ENCODE measurements at places on chromosomes 5 and 9.
A peak's percentile ranks its signal among the peaks of the same experiment; 100 is the strongest.

GRCh38 chr5:168941901-168942300 is 359.0 kb downstream of the SLIT3 start:
- DNase-seq, result no peak

GRCh38 chr5:78534148-78534904 is 114.2 kb downstream of the LHFPL2 start:
- no peak for DNase-seq

- DNase-seq, result no peak
Observed at GRCh38 chr5:65043843-65044359, 275.2 kb downstream of the CWC27 start.

DNA sequence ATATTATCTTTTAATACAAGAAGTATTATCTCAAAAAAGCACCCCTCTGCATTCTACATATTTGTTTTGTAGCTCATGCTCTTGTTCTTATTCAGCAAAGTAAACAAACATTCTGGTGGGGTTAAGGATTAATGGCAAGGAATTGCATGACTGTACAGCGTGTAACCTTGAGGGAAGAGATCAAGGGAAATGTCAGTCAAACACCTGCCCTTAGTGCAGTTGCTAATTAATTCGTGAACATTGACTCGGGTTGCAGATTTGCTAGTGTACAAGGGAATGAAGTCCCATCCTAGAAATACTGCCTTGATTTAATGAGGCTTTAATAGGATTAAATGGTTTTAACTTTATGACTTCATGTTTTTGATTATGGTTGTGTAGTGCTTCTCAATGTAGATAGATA is 1758.1 kb downstream of the MAT2B start:
- DNase-seq, result no peak

DNA sequence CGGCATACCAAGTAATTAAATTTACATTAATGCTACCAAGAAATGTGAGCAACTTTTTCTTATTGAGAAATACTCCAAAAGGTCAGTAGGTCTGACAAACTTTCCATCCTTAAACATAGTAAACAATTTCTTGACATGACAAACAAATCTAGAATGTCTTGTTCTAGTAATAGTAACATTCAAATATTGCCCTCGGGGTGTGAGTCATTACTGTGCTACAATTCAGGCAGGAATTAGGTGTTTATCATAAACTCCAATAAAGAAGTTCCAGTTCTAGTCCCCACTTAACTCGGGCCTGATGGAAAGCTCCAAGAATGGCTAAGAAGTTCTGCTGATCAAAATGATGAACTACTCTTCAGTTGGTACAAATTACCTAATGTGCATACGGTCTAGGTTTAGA is 235.6 kb upstream of the TUSC1 start:
- no peak for DNase-seq

DNA sequence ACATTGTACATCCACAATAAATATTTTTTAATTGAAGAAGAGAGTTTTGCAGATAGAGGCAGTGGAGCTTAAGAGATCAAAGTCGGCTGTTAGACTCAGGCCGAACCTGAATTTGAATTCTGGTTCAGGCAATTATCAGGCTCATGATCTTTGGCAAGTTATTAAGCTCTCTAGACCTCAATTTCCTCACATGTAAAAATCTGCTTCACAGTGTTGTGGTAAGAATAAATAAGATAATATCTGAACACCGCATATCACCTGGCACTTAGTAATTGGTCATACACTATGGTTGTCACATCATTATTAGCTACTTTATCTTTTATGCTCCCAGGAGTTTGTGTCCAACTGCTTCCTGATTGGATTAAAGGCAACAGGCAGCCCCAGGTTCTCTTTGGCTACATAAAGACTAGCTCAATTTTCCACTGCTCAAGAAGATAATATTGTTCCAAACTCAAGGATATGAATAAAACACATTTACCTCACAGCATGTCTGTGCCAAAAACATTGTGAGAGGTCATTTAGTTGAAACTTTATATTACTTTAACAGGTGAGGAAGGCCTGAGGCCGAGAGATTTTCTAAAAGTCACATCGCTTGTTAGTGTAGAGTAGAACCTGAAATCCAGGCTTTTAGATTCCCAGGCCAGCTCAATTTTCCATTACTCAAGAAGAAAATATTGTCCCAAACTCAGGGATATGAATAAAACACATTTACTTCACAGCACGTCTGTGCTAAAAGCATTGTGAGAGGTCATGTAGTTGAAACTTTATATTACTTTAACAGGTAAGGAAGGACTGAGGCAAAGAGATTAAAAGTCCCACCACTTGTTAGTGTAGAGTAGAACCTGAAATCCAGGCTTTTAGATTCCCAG is 289.2 kb upstream of the PTGER4 start:
- DNase-seq, result no peak

- DNase-seq, result no peak
Observed at GRCh38 chr5:77239126-77239741, 28.8 kb downstream of the PDE8B start.

- no peak for DNase-seq
Observed at GRCh38 chr9:27339661-27340284, 42.8 kb upstream of the EQTN start.

- DNase-seq, result no peak
Observed at GRCh38 chr9:127837346-127837745, 17.1 kb downstream of the ENG start.

DNA sequence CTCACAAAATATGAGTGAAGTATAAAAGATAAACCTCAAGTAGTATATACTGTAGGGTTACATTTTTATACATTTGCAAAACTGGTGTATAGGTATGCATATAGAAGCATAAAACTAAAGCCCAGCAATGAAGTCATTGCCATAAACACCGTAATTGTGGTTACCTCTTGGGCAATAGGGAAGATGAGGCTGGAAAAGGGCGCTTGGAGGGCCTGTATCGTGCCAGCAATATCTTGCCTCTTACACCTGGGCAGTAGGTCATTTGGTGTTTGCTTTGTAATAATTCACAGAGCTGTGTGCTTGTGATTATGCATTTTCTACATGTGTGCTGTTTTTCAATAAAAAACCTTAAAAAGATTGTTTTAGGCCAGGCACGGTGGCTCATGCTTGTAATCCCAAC is 45.2 kb downstream of the KDM4C start:
- no peak for DNase-seq

GRCh38 chr5:133664422-133664821 is 52.1 kb upstream of the FSTL4 start:
- no peak for DNase-seq

- DNase-seq, result no peak
Observed at GRCh38 chr5:140381972-140382371, 19.7 kb upstream of the ANKHD1 start.

DNA sequence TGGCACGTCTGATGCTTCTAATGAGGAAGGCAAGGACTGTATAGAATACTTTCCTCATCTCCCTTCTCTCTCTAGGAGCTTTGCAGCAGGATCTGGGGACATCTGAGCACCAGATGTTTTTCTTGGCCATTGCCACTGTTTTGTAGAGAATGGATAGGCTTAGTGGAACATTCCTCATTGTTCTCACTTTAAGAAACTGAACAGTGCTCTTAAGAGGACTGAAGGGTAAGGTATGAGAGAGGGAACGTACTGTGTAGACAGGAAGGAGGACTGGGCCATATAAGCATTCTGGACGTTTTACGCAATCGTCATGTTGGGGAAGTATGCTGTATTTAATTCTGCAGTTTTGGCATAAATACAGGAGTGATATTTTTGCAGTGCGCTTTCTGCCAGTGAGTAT is 70.6 kb downstream of the SMARCA2 start:
- peak; percentile 73 for DNase-seq

- DNase-seq, result no peak
Observed at GRCh38 chr9:126057121-126057825, 269.4 kb upstream of the MVB12B start.

GRCh38 chr9:120478208-120478607 is 101.8 kb downstream of the CDK5RAP2 start:
- no peak for DNase-seq

- DNase-seq, result no peak
Observed at GRCh38 chr9:124482431-124483031, 24.7 kb downstream of the NR5A1 start.

DNA sequence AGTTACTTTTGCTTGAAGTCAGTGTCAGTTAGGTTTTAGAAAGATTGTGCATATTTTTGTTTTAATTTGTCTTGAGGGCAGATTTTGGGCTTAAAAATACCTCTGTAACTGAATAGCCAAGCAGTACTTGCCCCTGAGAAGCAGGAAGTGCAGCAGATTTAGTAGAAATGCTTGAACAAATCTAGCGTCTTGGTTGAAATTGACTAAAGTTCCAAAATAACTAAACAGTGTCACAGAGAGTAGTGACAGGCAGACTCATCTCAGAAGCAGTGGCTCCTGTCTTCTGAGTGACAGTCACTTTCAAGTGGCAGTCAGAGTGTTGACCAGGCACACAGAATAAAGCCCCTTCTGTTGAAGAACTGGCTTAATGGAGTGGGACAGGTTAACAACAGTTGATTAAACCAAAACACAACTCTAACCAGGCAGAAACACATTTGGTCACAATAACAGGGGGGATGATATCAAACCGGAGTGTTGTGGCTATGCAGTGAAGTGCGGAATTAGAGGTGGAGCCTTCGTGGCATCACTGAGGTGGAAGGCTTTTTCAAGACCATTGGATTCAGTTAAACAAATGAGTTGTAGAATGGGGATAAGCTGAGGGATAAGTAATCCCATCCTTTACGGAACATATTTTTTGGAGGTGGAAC is 29.1 kb downstream of the TRIO start:
- no peak for DNase-seq

DNA sequence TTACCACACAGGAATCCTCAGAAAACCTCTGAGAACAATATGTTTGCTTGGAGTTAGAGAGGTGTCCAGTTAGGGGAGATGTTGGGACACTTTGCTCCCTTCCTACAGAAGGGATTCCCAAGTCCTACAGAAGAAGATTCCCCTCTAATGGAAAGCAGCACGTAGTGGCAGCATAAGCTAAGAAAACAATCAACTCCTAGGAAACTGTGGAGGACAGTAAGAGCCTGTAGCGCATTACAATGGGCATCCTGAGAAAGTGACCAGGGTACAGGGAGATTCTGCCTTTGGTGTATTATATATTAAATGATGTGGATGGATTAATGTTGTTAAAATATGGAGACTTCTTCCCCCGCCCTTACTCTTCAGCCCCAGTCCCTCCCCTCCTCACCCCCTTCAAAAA is 13.9 kb upstream of the RIC1 start:
- no peak for DNase-seq

GRCh38 chr9:38284039-38284575 is 108.4 kb upstream of the ALDH1B1 start:
- no peak for DNase-seq

DNA sequence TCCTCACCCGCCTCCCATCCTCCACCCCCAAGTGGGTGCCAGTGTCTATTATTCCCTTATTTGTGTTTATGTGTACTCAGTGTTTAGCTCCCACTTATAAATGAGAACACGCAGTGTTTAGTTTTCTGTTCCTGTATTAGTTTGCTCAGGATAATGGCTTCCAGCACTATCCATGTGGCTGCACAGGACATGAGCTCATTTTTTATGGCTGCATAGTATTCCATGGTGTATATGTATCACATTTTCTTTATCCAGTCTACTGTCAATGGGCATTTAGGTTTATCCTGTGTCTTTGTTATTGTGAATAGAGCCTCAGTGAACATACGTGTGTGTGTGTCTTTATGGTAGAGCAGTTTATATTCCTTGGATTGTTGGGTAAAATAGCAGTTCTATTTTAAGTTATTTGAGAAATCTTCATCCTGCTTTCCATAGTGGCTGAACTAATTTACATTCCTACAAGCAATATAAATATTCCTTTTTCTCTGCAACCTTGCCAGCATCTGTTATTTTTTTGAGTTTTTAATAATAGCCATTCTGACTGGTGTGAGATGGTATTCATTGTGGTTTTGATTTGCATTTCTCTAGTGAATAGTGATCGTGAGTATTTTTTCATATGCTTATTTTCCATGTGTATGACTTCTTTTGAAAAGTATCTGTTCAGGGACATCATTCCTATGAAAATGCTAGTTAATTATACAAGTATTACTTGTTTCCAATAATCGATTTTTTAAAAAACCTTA is 164.0 kb upstream of the CCDC152 start:
- DNase-seq, result no peak

DNA sequence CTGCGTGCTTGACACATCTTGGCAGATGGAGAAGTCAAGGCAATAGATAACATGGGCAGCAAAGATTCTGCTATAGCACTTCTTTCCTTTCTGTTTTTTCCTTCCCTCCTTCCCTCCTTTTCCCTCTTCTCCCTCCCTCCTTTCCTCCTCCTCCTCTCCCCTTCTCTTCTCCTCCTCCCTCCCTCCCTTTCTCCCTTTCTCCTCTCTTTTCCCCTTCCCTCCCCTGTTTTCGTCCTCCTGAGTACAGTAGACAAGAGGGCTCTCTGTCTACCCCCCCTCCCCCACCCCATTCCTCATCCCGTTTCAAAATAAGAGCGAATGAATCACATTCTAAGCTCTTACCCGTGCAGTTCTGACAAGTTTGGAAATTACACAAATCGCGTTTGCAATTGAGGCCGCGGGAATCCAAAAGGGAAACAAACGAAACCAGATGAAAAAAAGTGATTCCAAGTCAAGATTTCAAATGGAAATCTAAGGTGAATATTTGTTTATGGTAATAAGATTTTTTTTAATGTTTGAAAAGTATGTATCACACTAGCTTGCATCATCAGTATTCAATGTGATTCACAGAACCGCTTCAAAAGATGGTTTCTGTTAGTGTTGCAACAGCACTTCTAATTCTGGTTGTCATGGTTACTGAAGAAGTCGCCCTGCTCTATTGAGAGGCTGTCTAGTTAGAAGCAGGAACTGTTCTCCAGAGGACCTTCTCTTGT is 1.3 kb downstream of the NIM1K start:
- DNase-seq, result peak; percentile 77

GRCh38 chr5:5044247-5044840 is 95.8 kb upstream of the ADAMTS16 start:
- DNase-seq, result no peak

- no peak for DNase-seq
Observed at GRCh38 chr5:109681763-109682162, 8.0 kb upstream of the MAN2A1 start.

DNA sequence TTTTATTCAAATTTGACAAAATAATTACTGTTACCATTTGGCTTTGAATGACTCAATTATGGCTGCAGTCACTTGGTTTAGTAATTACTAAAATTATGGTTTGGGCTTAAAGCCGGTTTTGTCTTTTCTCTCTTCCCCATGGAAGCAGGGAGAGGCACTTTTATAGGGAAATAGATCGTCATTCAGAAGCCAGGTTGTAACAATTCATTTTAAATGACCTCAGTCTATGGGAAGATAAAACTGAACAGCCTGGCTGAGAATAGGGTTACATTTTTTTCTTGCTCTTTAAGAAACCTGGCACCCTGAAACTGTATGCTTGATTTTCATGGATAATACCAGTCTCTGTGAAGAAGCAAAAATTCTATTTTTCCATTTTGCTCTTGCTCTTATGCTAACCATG is 169.8 kb downstream of the SMC2 start:
- no peak for DNase-seq
